ENCODE measurements at places on chromosomes 6 and 20.

DNA sequence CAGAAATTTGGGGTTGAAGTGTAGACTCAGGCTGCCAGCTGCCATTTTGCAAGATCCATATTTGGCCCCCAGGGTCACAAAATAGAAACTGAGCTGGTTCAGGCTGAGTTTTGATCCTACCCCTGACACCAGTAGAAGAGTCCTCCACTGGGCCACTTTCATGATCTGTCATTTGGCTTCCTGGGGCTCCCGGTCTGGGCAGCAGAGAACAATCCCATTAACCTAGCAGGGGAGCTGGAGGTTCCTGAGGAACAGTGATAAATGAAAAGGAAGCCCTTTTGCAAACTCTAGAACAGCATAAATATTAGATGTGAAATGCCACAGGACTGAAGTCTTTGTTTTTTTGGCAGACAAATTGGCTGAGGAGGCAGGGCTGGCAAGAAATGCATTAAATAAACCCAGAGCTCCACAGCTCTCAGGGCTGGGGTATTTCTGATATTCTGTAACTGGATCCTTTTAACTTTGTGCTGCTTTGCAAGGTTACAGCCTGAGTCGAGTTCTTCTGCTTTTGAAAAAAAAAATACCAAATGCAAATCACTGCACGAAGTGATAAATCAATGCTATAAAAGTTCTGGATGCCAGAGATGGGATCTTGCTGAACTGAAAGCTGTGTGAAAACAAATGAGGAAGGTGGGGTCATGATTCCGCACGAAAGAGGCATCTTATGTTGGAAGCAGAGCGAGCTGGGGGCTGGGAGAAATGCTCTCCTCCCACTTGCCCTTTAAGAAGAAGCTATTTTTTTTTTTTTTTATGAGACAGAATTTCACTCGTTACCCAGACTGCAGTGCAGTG, 64.4 kb downstream of the SULF2 start:
- DNase-seq = peak; percentile 47

- DNase-seq = no peak
Observed at GRCh38 chr6:37095997-37096396, 74.0 kb upstream of the PIM1 start.

GRCh38 chr6:125957845-125958244, 1.3 kb downstream of the HINT3 start:
- DNase-seq = no peak

GRCh38 chr20:45138561-45139300, 14.5 kb upstream of the WFDC12 start:
- no peak for DNase-seq

DNA sequence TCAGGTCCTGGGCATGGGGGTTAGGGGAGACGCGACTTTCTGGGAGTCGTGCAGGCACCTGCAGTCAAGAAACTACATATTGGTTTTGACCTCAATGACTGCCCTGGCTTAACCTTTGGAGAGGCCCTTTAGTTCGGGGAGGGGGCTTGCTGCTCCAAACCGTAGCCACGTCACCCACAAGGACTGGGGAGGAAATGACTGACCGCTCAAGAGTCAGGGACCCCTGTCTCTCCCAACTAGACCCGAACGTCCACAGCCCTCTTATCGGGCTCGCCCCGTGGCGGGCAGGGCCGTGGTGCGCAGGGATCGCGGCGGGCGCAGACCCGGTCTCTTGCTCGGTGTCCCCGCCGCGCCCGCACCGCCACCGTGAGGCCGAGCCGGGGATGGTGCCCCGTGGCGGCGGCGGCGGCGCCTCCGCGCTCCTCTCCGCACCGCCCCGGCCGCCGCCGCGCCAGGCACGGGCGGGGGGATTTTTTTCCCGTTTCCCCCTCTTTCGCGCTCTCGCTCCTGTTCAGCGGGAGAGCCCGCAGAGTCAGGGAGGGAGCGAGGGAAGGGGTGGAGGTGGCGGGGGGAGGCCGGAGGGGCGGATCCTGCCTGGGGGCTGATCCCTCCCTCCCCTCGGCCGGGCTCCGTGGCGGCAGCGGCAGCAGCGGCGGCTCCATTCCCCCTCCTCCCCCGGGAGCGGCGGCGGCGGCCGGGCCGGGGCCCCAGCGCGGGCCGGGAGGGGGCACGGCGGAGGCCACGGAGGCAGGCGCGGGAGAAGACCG, at the start of gene BRPF3:
Gene BRPF3 (plus strand): TSS at position 632 of the 767 bp plus-strand sequence. CDS start 3,579 bp downstream, outside the sequence.
- peak; percentile 93 for DNase-seq

- no peak for DNase-seq
Observed at GRCh38 chr6:139290787-139291311, 949 bp downstream of the TXLNB start.

DNA sequence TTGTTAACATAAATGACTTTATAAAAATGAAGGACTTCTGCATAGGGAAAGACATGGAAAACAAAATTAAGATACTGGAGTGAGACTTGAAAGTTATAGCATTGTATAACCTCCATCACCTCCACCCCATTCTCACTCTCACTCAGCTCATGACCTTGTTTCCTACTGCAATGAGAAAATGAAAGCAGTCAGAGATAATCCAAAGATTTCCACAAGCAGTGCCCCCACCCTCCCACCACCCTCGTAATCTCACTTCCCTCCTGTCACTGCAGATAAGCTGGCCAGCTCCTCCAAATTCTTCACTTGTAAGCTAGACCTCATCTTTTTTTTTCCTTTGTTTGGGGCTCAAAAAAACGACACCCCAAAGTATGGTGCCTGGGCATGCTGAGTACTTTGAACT, 52.9 kb upstream of the PROKR2 start:
- no peak for DNase-seq

DNA sequence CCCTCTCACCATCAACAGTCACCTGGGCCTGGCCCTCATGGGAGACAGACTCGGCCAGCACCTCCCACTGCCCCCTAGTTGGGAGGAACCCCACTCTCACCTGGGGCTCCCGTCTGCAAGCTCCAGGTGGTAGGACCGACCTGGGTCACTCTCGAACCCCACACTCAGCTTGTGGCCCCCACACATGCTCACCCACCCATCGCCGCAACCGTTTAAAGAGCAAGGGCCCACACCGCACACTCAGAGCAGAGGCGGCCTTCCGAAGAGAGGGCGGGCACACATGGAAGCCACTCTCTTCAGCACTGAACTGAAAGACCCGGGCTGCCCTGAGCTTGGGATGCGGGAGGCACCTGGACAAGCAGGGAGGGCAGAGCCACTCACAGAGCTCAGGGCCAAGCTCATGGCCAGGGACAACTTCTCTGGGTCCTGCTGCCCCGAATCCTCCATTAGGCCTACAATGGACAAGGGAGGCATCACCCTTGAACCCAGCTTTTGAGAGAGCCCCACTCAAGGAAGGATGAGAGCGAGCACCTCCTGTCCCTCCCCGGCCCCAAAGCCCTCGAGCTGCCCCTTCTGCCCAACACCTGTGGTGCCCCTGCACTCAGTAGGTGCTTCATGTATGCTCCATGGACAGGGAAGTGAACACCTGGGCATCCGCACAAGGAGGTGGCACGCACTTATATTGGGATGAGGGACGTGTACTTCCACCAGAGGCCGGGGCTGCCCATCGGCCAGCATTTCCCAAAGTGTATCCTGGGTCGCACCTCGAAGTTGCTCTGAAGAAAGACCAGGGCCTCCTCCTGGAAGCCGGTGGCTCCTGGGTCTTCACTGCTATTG, 50.4 kb downstream of the YTHDF1 start:
- peak; percentile 11 for DNase-seq

DNA sequence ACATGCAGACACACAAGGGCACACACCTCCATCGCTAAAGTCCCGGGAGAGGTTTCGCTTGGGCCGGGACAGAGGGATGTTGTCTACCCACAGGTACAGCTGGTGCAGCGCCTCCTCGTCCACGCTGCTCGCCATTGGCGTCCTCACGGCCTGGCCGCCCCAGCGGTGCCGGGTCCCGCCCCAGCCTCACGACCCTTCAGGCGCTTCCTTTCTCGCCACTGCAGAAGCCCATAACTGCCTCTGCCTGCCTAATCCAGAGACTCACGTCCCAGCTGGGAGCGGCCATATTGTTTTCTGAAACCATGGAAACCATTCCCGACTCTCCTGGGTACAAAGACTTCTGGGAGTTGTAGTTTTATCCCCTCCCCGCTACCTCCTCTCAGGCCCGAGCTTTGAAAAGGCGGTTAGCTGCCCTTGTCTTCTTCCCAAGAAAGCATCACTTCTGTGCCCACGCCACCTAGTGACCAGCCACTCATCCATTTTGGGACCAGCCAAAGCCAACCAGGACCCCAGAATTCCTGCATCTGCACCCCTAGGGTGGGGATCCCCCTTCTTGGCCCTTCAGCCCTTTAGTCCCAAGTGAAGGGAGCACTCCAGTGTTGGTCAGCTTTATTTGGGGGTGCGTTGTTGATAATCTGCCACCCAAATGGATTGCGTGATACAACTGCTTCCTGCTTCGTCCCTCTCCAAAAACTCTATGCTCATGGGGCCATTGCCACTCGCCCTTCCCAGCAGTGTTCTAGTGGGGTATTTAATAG, at the start of gene SPEF1:
Gene SPEF1 (minus strand): TSS at position 296 of the 758 bp plus-strand sequence. CDS start 161 bp downstream, at position 135.
- DNase-seq = peak; percentile 90

- DNase-seq = no peak
Observed at GRCh38 chr6:27777126-27777525, 135.1 kb downstream of the OR2B2 start.

DNA sequence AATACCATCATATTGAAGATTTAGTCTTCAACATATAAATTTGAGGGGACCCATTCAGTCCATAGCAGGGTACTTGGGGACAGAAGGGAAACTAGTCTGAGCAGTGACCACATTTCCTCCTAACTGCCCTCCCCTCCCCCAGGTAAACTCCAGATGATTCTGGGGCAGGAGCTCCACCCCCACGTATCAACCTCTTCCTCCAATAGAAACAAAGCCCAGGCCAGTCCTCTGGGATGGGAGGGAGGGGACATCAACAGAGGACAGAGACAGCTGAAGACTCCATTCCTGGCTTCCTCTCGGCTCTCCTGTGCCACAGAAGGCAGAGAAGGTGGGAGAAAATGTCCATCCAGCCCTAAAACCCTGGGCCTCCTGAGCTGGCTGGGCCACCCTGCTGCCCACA, 85.0 kb upstream of the TOP1 start:
- no peak for DNase-seq

GRCh38 chr6:109260126-109260525, 122.1 kb downstream of the CD164 start:
- no peak for DNase-seq

All from left hindlimb (tissue), 1 donor.